ENCODE measurements at places on chromosomes 7 and 10.

DNA sequence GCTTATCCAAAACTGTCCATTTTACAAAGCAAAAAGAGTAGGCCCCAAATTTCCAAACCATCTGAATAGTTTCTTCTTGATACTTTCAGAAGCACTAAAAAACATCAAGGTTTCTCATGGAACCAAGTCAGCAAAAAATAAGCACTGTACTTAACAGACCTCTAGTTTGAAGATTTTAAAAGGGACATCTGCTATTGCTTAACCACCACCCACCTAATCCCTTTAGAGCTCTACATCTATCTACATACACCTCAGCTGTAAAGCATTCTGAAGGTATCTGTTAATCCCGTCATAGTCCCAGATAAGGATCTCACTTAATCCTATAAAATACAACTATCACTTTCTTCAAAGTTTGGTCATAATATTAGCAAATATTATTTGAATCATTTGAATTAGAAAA, 72.3 kb downstream of the HIBADH start:
- no peak for DNase-seq

GRCh38 chr7:142455392-142455791, 197.5 kb upstream of the PRSS58 start:
- DNase-seq, result no peak

- peak; percentile 66 for DNase-seq
Observed at GRCh38 chr10:43265799-43266721, 805 bp downstream of the RASGEF1A start.

DNA sequence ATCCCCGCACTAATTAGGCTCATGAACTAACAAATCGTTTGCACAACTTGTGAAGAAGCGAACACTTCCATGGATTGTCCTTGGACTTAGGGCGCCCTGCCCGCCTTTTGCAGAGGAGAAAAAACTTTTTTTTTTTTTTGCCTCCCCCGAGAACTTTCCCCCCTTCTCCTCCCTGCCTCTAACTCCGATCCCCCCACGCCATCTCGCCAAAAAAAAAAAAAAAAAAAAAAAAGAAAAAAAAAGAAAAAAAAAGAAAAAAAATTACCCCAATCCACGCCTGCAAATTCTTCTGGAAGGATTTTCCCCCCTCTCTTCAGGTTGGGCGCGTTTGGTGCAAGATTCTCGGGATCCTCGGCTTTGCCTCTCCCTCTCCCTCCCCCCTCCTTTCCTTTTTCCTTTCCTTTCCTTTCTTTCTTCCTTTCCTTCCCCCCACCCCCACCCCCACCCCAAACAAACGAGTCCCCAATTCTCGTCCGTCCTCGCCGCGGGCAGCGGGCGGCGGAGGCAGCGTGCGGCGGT, at the start of gene EMX2:
EMX2 (plus strand) TSS at position 41 of the 519 bp plus-strand sequence. CDS start 522 bp downstream, outside the sequence.
- no peak for DNase-seq

DNA sequence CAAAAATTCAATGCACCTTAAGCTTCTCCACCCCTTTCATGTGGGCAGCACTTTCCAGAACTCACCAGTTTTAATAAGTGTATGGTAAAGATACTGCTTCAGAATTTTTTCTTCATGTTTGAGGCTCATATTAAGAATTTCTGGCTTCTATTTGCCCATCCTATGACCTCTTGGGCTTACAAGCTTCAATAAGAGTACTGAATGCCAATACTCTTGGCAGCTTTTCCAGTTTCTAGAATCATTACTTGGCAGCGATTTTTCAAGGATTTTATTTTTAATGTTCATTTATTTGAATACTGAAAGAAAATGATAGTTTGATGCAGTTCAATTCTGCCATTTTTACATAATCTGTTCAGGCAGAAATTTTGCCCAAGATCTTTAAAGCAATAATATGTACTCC, 242.1 kb upstream of the KCND2 start:
- no peak for DNase-seq

GRCh38 chr7:52498366-52498765, 537.1 kb upstream of the POM121L12 start:
- no peak for DNase-seq

DNA sequence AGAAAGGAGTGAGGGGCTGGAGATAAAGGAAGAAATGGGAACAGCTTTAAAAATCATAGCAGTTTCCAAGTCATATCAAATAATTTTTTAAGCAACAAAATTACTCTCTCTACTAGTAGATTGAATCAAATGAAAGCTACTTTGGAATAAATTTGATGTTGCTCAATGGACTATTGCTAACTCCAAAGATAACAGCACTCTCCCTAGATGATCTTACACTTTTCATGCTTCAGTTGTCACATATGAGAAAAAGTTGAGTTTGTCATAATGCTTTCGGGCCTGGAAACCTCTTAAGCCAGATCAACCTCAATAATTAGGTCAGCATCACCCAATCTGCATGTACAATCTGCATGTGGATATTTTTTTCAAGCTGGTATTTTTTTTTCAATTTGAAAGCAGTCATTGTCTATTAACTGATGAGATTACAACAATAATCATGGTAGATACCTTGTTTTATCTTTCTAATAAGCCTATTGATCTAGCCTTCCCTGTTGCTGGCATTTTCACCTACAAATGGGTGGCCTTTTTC, 31.3 kb downstream of the LIPJ start:
- no peak for DNase-seq

GRCh38 chr10:43961523-43962345, 313.1 kb upstream of the ZNF32 start:
- peak; percentile 9 for DNase-seq

- peak; percentile 41 for DNase-seq
Observed at GRCh38 chr7:135335628-135336139, 102.0 kb downstream of the STRA8 start.

- no peak for DNase-seq
Observed at GRCh38 chr7:72337390-72338167, 74.6 kb downstream of the CALN1 start.

GRCh38 chr7:90425376-90425775, 22.1 kb downstream of the CLDN12 start:
- no peak for DNase-seq

- DNase-seq, result no peak
Observed at GRCh38 chr7:155738104-155738503, 74.2 kb downstream of the SHH start.

- no peak for DNase-seq
Observed at GRCh38 chr7:36657036-36657660, 67.1 kb downstream of the AOAH start.

DNA sequence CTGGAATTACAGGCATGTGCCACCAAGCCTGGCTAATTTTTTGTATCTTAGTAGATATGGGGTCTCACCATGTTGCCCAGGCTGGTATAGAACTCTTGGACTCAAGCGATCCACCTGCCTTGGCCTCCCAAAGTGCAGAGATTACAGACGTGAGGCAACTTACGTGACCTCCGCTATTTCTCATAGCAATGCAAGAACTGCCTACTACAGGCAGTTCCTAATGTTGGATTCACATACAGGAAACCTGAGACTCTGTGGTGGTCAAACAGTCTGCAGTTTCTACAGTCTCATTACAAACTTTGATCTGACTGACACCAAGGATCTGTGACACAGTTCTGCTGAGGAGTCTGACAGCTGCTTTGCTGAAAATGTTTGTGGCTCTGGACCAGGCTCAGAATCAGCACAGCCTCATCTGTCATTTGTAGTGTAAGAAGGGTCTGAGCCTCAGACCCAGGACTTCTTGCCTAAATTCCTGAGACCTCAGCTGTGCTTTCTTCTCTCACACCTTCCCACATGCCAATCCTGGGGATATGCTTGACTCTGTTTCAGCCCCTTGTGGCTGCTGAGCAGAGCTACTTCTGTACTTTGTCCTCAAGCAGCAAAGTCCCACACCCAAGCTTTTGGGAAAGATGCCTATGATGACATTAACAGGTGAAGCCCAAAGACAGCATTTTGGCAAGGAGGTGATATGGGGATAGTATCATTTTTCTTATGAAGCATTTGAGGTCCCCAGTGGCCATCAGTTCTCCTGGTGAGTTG, 48.0 kb upstream of the CYP2C9 start:
- DNase-seq, result no peak

- DNase-seq, result no peak
Observed at GRCh38 chr10:123069246-123069986, 60.6 kb downstream of the ACADSB start.

DNA sequence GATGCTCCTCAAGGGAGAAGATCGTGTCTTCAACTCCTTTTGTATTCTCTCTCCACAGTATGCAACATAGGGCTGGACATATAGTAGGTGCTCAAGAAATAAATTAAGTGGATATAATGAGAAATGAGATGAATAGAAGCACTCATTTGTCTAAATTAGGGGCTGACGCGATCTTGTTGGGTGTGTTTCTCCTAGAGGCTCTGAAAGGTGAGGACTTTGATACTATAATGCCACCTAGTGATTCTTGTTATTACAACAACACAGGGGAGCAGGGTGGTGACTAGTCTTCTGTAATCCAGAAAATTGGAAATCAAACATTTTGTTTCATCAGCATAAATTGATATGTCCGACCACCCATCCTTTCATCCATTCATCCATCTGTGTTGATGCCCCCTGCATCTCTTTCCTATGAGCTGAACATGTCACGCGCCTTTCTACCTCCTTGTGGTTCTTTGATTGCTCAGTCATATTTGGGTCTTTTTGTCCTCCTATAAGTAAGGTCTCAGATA, 3.5 kb upstream of the CFAP58 start:
- DNase-seq, result no peak

GRCh38 chr7:28165261-28165660, 15.3 kb downstream of the JAZF1 start:
- no peak for DNase-seq

- no peak for DNase-seq
Observed at GRCh38 chr10:29256586-29256985, 32.3 kb upstream of the LYZL1 start.

DNA sequence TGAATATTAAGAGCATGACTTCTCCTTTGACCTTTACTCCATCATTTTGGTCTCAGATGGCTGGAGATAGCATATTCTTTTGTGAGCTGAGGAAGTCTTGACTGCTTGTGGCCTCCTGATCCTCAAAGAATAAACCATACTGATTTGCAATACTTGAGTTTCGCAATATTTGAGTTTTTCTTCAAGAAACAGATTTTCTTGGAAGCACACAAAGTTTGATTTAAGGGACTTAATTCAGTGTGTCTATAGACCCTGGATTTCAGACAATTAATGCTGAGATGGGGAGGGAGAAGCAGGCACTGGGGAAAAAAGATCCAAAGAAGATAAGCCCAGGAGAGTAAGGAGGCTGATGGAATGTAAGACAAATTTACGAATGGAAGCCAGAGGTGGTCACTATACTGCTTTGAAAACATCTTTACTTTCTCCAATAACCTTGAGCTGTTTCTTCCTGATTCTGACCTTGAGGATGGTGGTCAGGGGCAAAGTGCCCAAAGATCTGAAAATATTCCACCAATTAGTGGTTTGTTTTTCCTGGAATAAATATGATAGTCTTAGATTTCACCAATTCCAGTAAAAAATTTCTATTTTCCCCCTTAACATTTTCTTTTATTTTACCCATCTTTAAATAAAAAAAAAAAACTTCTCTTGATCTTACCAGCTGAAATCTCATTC, 7.5 kb downstream of the EPDR1 start:
- DNase-seq, result no peak

DNA sequence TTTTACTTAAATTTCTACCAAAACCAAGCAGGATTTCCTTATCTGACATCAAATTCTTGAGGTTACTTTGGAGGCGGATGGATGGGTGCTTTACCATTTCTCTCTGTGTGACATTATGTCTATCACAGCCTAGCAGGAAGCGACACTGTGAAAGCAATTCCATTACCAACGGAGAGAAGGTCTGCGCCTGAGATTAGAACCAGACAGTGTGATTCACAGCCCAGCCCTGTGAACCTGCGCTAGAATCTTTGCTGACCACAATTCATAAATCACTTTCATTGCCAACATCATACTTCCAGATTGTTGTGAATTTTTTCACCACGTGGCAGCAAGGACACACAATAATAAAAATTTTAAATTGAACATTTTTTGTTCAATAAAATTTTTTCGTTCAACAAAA, 126.5 kb downstream of the CUBN start:
- DNase-seq, result peak; percentile 67

DNA sequence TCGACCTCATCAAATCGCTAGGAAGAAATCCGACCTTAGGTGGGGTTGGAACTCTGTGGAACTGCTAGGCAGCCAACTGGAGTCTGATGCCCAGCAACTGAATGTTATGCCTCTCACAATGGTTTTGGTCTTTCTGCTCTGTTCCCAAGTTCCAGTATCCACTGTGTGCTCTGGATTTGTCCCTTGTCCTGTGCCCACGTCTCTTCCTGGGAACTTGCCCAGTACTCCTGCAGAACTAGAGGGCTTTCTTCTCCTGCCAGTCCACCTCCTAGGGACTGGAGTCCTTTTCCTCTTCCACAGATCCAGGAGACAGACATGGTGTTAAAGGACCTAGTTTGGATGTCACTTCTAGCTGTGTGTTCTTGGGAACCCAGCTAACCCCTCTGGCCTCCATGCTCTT, 26.6 kb downstream of the PRTFDC1 start:
- no peak for DNase-seq

GRCh38 chr7:47428768-47429472, 153.0 kb downstream of the TNS3 start:
- no peak for DNase-seq

DNA sequence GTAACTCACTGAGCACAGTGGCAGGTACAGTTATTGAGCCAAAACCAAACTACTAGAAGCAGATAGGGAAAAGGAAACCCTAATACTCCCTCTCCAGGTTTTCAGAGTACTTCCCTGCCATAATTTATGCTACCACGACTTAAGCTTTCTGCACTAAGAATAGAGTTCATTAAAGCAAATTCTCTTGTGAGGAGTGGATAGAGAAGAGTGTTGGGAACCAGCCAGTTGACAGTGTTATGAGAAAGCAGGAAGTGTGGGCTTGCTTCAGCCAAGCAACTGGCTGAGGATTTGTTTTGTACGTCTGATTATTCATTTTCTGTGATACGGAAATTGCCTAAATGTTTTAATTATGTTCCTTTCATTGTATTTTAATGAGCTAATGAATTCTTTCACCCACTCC, 280.5 kb downstream of the KIF20B start:
- DNase-seq, result no peak

GRCh38 chr7:158186864-158187693, 400.5 kb downstream of the PTPRN2 start:
- no peak for DNase-seq

GRCh38 chr7:33650828-33651227, 254.5 kb upstream of the BMPER start:
- DNase-seq, result no peak

DNA sequence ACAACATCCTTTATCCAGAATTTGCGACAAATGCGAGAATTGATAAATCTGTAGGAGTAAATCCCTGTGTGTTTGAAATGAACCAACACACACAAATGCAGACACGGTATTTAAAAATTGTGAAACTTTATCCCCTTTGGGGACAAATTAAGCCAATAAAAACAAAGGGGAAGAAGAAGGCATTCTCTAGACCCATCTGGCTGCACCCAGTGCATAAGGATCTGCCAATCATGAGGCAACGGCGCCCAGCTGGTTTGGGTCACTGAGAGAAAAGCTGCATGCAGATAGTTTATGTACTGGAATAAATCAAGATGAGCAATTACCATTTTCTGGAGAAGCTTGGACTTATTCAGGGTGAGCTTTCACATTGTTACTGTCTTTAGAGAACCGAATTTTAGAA, 45.7 kb downstream of the VAX1 start:
- DNase-seq, result no peak

GRCh38 chr10:86188326-86188725, 178.3 kb downstream of the GRID1 start:
- no peak for DNase-seq
